Stimulated activated CD8-positive, alpha-beta memory T cell treated with anti-CD3 and anti-CD28 coated beads, Interleukin-4, amount 100 ng/mL, for 4 hours (primary cell): ENCODE measurements at places on chromosomes 1 and 21.

- DNase-seq = no peak
Observed at GRCh38 chr1:42973286-42973685, 14.6 kb upstream of the SLC2A1 start.

- DNase-seq = no peak
Observed at GRCh38 chr1:65255035-65255655, 54.2 kb upstream of the DNAJC6 start.

- DNase-seq = no peak
Observed at GRCh38 chr1:90728502-90729287, 11.6 kb upstream of the BARHL2 start.

DNA sequence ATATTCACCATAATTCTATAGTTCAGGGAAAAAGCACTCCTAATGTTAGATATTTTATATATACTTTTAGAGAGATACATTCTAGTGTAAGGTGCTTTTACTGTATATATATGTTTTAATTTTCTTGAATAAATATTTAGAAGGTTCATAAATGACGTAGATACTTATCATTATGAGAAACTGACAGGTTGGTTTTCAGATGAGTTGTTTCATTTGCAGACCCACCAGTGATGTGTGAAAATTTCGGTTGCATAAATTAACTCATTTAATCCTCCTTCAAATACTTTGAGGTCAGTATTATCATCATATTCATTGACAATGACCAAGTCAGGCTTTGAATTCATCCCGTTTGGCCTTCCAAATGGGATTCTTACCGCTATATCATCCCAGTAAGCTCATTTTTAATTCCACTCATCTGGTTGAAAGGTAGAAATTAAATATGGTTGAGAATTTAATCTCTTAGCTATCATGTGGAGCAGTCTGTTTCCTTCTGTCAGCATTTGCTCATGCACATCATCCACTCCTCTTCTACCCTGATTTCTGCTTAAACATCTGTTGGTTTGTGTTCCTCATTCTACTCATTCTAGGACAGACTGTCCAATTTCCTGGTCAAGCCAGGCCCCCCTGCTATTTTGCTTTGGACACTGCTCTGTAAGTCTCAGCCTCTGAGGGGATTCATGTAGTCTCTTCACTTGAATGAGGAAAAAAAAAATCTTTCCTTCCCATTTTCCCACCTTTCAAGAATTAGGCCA lies 1156.6 kb downstream of the PLA2G4A start:
- no peak for DNase-seq

- no peak for DNase-seq
Observed at GRCh38 chr21:14616380-14617039, 70.4 kb upstream of the SAMSN1 start.

DNA sequence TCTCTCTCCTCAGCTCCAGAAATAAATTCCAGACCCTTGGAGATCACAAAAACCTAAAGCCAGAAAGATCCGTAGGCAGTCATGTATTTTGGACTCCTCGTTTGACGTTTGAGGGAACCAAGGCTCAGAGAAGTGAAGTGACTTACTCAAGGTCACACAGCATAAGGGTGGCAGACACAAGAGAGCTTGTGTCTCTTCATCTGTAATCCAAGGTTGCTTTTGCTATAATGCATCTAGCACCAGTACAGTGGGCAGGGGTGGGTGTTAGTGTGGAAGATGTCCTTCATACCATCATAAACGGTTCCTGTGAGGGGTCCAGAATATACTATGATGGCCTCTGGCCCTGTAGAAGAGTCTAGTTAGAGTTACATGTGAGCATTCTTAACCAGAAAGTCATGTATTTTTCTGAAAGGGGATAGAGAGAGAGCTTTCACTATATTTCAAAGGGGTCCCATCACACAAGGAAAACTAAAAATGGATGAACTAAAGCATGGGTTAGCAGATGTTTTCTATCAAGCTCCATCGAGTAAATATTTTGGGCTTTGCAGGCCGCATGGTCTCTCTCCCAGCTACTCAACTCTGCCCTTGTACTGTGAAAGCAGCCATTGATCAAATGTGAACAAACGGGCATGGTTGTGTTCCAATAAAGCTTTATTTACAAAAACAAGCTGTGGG lies 144.9 kb downstream of the TOMM20 start:
- no peak for DNase-seq
